ENCODE measurements at places on chromosomes 12 and 14.

DNA sequence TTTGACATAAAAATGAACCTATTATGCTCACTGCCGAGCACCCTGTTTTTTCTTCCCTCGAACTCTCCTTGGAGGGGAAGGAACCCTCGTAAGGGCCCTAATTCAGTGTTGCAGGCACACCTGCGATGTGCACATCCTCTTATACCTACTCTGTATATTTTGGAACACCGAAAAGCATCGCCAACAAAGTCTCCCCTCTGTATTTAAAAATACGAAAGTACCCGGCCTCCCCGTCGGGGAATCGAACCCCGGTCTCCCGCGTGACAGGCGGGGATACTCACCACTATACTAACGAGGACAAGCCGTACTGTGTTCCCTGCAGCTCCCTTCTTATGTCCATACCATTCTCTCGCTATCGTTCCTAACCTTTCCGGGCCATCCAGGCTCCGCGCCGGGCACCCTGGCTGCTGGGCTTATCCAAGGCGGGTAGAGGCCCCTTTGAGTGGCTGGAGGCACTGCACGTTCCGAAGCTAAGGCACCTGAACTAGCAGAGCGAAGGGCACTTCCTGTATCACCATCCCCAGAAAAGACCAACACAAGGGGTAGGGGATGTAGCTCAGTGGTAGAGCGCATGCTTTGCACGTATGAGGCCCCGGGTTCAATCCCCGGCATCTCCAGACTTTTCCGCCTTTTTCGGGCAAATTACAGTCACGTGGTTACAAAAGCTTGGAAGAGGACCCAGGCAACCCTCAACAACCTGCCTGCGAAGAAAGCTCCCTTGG, 25.1 kb upstream of the UBC start:
- DNase-seq = no peak

DNA sequence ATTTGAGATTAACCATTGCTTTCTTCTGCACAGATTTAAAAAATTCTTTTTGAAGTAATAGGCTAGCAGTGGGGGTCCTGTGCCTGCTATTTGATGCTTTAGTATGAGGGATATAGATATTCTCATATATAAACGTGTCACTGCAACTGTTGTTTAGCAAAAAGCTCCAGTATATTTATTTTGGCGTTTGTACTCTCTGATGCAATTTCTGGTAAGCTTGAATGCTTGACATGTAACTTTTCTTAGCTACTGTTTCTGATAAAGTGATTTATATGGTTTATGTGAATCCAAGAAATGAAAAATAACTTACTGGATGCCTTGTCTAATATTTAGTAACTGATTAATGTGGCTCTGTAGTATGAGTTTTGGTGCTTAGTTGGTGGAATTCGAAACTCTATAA, 77.1 kb downstream of the TTLL5 start:
- no peak for DNase-seq

GRCh38 chr12:40969796-40970195, 218.3 kb upstream of the PDZRN4 start:
- DNase-seq = no peak

DNA sequence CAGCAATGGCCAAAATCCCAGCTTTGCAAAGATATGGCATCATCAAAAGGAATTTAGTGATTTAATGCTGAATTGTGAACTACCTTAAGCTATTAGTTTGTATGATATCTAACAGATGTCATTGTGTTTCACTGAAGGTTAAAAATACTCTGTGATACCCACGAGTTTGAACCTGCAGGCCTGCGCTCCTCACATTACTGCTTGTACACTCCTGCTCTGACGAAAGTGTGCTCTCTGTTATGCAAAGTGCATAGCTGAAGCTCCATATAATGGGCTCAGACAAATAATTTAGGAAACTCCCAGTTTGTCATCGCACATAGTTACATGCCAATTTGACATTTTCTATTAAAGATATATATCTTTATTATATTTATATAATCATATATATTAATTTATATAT, 52.2 kb downstream of the SPPL3 start:
- DNase-seq = no peak

DNA sequence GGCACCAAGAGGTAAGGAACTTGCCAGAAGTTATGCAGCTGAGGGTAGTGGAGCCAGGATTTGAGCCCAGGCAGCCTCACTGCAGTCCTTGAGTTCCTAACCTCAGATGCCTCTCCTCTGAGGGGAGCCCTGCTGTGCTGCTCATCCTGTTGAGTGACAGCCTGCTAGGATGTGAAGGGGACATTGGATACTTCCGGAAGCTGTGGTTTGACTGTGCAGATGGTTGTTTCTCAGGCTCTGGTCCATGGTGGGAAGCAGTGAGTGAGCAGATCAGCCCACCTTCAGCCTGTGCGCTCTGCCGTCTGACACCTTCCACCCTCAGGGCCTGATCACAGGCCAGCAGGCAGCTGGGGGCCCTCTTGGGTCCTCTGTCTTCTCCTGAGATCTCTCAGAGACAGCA, 253.2 kb downstream of the CACNA1C start:
- no peak for DNase-seq
